ENCODE measurements at places on chromosomes 1 and 21.

DNA sequence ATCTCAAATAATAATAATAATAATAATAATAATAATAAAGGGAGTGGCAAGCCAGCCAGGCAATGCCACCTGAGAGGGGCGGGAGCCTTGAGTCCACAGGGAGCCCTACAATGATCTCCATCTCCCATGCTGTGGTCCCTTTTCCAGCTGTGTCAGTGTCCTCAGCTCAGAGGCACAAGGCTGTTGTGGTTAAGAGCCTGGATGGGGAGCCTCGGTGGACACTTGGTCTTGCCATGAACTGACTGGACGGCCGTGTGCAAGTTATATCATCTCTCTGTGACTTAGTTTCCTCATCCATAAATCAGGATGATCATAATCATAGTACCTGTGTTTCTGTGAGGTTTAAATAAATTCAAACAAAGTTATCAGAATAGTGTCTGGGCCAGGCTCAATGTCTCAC, 127.8 kb upstream of the TIAM1 start:
- DNase-seq = no peak

DNA sequence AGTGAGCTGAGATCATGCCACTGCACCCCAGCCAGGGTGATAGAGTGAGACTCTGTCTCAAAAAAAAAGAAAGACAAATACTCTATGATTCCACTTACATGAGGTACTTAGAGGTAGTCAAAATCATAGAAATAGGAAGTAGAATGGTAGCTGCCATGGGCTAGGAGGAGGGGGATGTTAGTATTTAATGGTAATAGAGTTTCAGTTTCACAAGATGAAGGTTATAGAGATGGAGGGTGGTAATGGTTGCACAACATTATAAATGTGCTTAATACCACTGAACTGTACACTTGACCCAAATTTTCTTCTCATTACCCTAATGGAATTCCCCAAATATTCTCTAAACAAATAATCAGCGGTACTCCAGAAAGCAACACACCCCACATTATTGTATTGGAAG, 12.8 kb downstream of the EIF2B3 start:
- no peak for DNase-seq

DNA sequence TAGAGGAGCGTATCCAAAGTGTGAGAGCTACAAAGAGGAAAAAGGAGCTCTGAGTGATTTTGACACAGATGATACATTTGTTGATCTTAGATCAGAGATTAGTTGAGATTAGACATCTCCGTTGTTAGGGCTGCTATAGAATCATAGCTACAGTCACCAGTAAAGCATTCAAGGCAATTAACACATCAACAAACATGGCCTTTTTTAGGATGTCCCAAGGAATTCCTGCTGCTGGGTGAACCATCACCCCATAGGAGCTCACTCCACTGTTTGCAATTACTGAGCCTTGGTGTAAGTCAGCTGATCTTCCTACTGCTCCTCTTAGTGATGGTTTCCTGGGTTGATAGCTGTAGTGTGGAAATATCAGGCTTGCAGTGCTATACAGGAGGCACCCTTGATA, 6.7 kb upstream of the RSRP1 start:
- peak; percentile 87 for DNase-seq

DNA sequence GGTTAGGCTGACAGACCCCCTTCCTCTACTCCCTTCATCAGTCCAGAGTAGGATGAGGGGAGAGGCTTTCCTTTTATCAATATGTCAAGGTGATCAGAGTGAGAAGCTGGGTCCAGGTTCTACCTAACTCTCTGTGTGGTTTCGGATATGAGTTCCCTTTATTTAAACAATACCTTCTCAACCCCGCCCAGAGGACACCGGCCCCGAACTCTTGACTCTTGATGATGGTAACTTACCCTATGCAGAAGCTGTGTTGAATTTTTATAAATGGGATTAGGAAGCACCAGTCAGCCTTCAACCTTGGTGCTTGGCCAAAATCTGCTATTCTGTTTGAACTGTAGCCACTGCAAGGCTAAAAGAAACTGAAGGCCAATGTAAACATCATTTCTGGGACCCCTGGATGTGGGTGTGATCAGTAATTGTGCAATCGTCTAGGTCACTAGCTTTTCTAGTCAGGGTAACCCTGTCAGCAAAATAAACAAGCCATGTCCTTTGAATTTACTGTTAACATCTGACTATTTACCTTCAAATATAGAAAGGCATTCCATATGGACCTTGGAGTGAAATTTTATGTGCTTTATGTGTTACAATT, 398.3 kb downstream of the SEC16B start:
- no peak for DNase-seq

GRCh38 chr1:220884981-220885918, 6.0 kb downstream of the HLX start:
- no peak for DNase-seq

DNA sequence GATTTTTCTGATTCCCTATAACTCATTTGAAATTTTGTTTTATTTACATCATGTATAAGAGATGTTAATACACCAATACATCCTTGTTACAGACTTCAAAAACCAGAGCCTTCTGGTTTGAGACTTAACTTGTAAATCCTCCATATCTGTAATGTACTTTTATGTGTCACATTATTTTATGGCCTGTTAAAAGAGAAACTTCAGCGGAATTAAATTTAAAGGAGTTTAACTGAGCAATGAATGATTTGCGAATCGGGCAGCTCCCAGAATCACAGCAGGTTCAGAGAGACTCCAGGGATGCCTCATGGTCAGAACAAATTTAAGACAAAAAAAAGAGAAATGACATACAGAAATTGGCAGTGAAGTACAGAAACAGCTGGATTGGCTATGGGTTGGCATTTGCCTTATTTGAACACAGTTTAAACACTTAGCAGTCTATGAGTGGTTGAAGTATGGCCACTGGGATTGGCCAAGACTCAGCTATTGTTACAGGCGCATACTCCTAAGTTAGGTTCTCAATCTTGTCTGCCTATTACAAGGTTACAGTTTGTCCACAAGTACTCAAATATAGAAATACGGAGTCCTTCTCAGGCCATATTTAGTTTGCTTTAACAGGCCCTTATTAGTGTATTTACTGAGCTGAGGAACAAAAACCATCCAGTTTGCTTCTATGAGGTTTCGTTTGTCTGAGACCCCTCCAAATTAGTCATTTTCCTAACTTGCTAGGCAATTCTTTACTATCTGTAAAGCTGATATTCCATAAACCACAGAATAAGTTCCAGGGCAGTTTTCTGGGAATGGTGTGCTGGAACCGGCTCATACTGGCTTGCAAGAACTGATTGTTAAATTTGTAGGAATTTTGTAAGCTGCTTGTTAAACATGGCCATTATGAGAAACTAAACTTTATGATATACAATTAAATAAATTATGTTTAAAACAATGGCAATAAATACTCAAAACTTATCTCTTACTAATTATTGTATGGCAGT, 56.2 kb upstream of the WDR26 start:
- no peak for DNase-seq

DNA sequence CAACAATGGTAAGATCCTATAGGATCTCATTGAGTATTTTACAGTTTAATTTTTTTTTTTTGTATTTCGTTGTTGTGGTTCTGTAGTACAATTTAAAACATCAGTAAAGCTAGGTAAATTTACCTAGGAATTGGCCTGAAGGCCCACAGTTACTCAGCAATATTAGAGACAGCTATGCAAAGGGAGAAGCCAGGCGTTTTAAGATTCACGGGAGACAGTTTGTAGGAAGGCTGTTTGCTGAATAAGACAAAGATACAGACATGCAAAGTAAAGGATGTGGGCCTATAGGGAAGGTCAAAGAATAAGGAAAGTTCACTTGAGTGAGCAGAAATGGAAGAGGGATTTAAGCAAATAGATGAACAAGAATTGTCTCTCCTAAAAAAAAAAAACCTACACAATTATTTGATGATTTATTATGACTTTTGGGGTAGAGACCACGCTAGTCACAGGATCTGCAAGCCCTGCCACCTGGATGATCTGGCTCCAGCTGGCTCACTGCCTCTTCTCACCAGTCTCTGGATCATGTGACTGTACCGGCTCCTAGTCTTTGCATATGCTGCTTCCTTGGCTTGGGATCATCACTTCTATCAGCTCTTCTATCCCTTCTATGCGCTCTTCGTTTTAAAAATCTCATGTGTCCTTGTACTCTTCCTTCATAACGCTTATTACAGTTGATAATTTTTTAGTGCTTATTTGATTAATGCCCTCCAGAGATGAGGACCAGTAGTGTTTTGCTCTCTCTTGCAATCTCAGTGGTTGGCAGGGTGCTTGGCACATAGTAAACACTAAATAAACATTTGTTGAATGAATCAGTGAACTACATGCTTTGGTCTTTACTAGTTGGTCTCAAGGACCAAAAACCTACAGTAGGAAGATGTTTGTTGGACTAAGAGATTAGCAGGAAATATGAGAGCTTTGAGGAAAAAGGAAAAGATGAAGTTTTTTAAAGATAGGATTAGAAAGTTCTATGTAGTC, 14.1 kb downstream of the DYRK1A start:
- DNase-seq = no peak

GRCh38 chr1:15282810-15283474, 35.9 kb downstream of the FHAD1 start:
- no peak for DNase-seq

DNA sequence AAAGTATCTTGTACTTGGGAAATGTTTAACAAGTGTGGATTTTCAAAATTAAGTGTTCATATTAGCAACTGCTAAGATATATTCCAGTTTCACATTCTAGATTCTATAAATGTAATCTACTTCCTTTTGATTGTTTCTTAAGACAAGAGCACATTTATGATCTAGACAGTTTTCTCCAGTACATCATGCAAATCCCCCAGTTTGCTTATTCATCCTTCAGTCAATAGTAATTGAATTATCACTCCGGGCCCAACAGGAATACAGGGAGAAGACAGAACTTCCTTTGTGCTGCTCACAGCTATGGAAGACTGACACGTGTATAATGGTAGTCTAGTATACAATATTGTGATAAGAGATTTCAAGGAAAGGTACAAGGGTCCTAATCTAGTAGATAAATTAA, 14.5 kb downstream of the PLA2G4A start:
- no peak for DNase-seq

GRCh38 chr1:4587721-4588120, 66.7 kb upstream of the AJAP1 start:
- no peak for DNase-seq

DNA sequence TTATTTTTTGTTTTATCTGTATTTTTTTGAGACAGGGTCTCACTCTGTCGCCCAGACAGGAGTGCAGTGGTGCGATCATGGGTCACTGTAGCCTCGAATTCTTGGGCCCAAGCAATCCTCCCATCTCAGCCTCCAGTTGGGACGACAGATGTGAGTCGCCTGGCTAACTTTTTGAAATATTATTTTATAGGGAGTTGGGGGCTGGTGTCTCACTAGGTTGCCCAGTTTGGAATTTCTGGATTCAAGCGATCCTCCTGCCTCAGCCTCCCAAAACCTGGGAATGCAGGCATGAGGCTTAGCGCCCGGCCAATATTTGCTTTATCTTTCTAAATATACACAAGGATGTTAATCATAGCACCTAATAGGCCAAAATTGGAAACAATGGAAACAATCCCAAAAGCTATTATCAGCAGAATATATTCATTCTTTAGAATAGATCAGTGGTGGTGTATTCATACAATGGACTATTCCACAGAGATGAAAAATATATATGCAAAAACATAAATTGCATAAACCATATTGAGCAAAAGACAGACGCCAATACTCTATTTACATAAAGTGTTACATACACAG, 55.9 kb downstream of the DAP3 start:
- DNase-seq = no peak

DNA sequence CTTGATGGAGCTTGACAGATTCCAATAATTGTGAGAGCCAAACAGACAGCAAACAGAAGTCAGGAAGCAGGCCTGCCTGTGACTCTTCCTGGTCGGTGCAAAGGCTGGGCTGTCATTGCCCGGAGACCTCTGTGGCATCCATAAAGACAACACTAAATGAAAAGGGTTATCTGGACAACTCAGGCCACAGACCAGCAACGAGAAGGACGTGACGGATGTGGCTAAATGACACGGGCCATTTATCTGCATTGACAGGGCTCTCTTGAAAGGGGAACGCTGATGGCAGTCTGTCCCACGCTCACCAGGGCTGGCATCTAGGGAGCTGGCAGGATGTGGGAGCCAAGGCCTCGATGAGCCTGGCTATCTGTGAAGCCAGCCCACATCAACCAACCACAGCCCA, 35.0 kb downstream of the HMGB4 start:
- DNase-seq = no peak

- DNase-seq = no peak
Measured at GRCh38 chr1:77664939-77665516, 17.4 kb downstream of the ZZZ3 start.

GRCh38 chr1:200428482-200429205, 18.8 kb upstream of the ZNF281 start:
- peak; percentile 57 for DNase-seq

DNA sequence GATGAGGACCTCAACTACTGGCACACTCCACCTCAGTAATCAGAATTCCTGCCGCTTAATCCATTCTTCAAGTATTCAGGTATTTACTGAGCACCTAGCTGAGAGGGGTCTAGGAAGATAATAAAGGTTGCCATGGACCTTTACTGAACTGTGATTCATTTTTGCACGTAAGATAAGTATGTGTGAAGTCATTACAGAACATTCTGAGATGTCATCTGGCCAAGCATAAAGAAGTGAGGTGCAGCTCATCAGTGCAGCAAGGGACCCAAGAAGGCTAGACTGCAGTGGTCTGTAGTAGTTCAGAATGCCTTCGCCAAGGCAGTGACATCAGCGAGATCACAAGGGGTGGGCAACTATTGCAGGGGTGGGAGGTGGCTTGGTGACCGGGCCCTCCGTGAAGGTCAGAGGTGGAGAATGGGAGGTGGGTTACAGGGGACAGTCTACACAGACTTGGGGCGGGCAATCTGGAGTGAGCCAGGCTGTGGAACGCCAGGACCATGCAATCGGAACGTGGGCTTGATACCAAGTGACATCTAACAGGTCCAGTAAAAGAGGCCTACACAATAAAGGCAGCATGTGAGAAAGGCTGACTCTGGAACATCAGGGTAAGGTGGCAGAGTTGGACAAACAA, 107.4 kb downstream of the SLC45A1 start:
- no peak for DNase-seq

DNA sequence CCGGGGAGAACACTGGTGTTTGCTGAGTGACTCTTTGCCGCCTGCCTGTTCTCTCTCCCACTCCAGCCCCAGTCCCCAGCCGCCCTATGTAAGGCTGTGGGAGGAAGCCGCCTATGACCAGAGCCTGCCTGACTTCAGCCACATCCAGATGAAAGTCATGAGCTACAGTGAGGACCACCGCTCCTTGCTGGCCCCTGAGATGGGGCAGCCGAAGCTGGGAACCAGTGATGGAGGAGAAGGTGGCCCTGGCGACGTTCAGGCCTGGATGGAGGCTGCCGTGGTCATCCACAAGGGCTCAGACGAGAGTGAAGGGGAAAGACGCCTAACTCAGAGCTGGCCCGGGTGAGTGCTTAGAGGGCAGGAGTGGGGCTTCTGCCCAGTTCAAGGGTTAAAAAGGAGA, 8.2 kb downstream of the BSND start:
- no peak for DNase-seq

Measured in EL (cell line).